ENCODE measurements at places on chromosomes 7 and 10.
A peak's percentile ranks its signal among the peaks of the same experiment; 100 is the strongest.

- DNase-seq, result no peak
Measured at GRCh38 chr7:50214126-50214670, 90.3 kb upstream of the IKZF1 start.

- peak; percentile 5 for DNase-seq
Measured at GRCh38 chr7:46424934-46425333, 503.9 kb upstream of the IGFBP3 start.

GRCh38 chr10:34705563-34705962 lies 109.5 kb downstream of the PARD3 start:
- DNase-seq, result no peak

GRCh38 chr7:95199779-95200558 lies 124.4 kb downstream of the PON1 start:
- peak; percentile 69 for DNase-seq

- no peak for DNase-seq
Measured at GRCh38 chr10:3747984-3748383, 37.0 kb downstream of the KLF6 start.

- DNase-seq, result peak; percentile 81
Measured at GRCh38 chr7:64307254-64308015, 6.3 kb upstream of the ZNF736 start.

DNA sequence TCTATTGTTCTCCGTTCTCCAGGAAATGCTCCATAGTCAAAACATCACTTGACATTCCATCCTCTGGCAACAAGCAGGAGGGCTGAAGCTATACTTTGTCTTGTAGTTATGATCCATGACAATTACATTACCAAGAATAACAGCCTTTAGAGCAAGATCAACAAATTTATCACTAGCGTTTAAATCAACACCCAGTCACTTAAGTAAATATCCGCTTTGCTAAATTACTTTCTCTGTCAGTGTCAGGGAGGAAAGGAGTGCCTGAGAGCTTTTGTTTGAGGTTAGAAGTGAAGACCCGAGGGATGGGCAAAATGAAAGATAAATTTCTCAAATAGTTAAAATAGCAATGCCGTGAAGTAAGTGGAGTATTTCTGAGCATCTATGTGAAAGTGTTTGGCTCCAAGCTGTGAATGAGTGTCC lies 236.1 kb upstream of the BMPER start:
- DNase-seq, result peak; percentile 51

GRCh38 chr7:24721481-24722001 lies 35.7 kb downstream of the GSDME start:
- no peak for DNase-seq

- DNase-seq, result no peak
Measured at GRCh38 chr10:95303535-95303934, 12.7 kb upstream of the PDLIM1 start.

DNA sequence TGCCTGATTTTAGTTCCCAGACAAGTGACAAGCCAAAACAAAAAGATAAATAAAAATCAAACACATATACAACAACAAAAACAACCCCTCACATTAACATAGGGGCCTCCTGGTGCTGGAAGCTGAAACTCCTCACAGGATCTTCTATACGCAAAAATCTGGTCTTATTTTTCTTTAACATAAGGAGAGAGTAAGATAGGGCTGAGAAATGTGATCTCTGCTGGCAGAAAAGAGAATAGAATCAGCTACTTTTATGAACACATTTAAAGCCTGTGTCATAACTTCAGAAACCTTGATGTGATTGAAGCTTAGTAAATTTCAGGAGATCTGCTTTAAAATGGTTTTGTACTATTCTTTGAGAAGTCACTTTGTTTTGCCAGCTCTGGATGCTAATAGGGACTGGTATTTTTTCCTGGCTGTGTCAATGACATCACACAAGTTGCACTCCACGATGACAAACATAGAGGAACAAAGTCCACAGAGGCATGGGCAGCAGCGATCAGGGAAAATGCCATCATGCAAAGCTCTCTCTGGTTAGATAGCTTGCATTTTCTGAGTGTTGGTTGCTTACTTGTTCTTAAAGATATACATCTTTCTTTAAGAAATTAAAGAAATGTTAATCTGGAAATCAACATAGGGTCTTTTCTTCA lies 176.6 kb upstream of the SP4 start:
- no peak for DNase-seq

GRCh38 chr7:100372694-100373093 lies 593 bp upstream of the PILRA start:
- no peak for DNase-seq

DNA sequence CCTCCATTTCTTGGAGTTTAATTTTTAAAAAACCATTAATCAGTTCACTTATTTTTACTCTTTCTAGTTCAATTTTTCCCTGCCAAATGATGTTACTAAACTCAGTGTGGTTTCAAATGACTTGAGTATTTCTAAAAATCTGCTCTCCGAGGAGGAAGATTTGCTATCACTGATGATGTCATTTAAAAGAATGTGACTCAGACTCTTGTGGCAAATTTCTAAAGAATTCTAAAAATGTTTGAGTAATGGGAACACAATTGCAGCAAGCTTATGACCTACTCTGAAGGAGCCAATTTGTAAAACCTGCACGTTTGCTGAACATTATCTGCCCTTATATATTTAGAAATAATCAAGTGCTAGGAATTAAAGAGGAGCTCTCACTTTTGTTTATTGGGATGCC lies 88.6 kb downstream of the SPAG6 start:
- peak; percentile 89 for DNase-seq

- DNase-seq, result no peak
Measured at GRCh38 chr7:65744406-65744805, 128.5 kb upstream of the VKORC1L1 start.

GRCh38 chr7:73638911-73639310 lies 14.6 kb upstream of the MLXIPL start:
- no peak for DNase-seq

GRCh38 chr10:77700086-77700485 lies 62.5 kb upstream of the KCNMA1 start:
- no peak for DNase-seq

DNA sequence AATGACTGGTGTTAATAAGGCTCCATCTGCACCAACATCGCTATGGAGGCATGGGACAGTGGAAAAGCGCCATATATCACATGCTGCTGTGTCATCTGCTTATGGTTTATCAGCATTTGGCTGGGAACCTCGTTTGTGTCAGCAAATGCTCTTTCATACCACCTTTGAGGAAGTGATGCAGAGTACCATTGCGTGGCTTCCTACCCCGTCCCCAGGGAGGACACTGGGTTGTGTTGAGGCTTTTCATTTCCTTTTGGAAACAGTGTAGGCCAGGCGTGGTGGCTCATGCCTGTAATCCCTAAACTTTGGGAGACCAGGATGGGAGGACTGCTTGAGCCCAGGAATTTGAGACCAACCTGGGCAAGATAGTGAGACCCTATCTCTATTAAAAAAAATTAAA lies 6.8 kb downstream of the TACR2 start:
- DNase-seq, result no peak

GRCh38 chr7:15005672-15006071 lies 103.1 kb upstream of the DGKB start:
- no peak for DNase-seq

DNA sequence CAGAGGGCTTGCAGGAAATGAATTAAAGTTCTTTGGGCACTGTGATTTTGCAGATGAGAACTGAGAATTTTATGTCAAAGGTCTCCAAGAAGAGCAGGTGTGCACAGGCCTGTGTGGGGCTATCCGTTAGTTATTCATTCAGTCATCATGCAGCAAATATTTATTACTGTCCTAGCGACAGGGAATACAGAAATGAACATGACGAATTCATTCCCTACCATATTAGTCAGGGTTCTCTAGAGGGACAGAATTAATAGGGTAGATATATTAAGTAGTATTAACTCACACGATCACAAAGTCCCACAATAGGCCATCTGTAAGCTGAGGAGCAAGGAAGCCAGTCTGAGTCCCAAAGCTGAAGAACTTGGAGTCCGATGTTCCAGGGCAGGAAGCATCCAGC lies 2.9 kb upstream of the MMP21 start:
- DNase-seq, result no peak

- DNase-seq, result peak; percentile 94
Measured at GRCh38 chr7:16062269-16062668, 359.1 kb downstream of the CRPPA start.

GRCh38 chr10:114103284-114103683 lies 59.6 kb downstream of the ADRB1 start:
- DNase-seq, result peak; percentile 68

DNA sequence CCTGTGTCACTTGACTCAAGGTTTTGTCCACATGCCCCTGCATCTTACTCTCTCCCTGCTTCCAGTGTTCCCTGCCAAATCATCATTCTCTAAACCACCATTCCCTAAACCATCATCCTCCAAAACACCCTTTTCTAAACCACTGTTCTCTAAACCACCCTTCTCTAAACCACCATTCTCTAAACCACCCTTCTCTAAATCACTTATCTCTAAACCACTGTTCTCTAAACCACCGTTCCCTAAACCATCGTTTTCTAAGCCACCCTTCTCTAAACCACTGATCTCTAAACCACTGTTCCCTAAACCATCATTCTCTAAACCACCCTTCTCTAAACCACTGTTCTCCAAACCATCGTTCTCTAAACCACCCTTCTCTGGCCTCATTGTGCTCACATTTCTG lies 142.1 kb downstream of the CXCL12 start:
- DNase-seq, result no peak

GRCh38 chr10:50293513-50294313 lies 42.4 kb upstream of the ASAH2 start:
- DNase-seq, result no peak

DNA sequence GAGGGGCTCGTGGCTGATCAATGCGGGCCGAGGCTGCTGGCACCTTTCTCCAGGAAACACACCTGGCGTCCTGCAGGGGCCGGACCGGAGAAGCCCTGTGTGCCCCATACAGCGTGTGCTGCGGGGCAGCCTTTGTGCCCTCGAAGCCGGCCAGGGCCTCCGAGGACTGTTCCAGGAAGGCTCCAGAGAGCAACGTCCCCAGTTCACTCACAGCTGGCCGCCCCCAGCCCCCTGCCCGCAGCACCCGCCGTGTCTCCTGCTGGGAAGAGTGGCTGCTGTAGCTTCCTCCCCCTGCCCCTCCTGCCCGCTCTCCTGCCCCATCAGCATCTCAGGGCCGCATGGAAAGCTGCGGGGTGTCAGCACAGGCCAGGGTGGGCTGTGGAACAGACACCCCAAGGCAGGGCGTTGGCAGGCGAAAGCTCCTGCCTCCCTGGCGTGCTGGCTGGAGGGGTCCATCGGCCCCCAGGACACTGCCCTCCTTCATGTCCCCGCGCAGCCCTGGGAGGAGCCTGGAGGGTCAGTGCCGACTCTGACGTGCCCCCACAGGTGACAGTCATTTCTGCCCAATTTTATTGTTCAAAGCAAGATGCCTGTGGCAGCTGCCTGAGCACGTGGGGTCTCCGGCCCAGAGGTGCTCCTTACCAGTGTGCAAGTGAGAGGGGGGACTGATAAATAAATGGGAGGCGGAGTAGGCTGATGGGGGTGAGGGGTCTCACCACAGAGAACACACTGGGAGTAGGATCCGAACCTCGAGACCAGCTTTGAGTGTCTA lies 95.8 kb upstream of the DIP2C start:
- no peak for DNase-seq

GRCh38 chr7:157470701-157471131 lies 133.9 kb downstream of the DNAJB6 start:
- no peak for DNase-seq
